ENCODE measurements at places on chromosomes 2 and 18.

- no peak for DNase-seq
Observed at GRCh38 chr18:12410081-12410481, 2.4 kb downstream of the PRELID3A start.

GRCh38 chr18:70333316-70333715 lies 44.5 kb downstream of the SOCS6 start:
- DNase-seq = no peak

DNA sequence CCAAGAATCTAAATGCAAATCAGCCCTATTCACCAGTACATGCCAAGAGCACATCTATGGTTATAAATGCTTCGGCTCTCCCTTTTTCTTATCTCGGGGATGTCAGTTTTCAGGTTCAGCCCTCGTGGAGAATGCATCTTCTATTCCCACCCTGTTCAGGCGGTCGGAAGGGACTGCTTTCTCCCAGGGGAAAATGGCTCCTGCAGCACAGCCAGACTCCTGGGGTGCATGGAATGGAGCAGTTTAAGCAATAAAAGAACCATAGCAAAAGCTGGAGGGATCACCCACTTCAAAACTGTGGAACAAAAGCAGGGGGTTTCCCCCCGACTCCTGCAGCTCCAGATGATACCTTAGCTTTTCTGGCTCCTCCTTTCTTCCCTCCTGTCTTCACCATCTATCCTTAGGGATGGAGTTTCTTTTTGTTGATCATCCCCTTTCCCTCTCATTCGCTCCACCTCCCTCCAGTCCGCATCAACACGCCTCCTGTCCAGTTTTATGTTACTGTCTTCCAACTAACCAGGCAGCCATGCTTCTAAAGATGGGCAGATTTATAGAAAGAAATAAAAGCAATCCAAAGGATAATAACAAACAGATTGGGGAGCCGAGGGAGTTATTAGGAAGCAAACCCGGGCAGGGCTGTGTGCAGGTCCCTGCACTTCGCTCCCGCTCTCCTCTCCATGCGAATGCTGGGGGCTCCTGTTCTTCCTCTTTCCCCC lies 356.2 kb upstream of the SMIM21 start:
- DNase-seq = no peak

DNA sequence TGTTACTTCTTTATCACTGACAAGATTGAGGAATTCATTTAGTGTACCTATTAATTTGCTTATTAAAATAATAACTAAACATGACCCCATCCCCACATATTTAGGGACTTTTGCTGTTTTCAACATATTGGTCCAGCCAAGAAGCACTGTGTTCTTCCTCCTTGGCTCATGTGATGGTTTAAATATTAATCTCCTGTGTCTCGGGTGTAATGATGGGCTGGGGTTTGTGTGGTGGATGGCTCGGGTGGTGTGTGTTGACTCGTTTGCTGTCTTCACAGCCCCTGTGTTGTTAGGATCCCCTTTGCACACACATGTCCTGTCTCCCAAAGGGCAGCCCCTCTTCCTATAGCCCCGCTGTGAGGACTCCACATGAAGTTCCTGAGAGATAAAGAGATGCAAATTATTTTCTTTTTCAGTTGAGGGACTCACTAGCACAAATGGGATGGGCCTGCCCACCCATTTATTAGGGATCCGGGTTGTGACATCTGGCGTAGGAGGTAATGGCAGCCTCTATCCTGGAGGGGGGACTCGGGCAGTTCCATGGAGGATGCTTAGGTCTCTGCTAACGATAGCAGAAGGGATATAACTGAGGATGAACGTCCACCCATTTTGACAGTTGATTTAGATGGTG lies 53.4 kb downstream of the FHOD3 start:
- no peak for DNase-seq

- DNase-seq = no peak
Observed at GRCh38 chr2:37489536-37489935, 145.1 kb downstream of the QPCT start.

- no peak for DNase-seq
Observed at GRCh38 chr2:18167871-18168270, 289.4 kb downstream of the KCNS3 start.

GRCh38 chr2:63051042-63051794 lies 588 bp downstream of the OTX1 start:
- no peak for DNase-seq

DNA sequence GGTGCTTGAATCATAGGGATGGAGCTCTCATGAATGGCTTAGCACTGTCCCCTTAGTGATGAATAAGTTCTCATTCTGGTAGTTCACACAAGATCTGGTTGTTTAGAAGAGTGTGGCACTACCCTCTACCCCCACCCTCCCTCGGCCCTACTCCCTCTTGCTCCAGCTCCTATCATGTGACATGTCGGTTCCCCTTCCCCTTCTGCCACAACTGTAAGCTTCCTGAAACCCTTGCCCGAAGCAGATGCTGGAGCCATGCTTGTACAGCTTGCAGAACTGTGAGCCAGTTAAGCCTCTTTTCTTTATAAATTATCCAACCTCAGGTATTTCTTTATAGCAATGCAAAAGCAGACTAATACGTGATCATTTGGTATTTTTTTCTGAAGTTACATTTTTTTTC lies 1012.6 kb downstream of the BCL11A start:
- DNase-seq = no peak

GRCh38 chr18:45106331-45106774 lies 425.7 kb downstream of the SETBP1 start:
- no peak for DNase-seq

DNA sequence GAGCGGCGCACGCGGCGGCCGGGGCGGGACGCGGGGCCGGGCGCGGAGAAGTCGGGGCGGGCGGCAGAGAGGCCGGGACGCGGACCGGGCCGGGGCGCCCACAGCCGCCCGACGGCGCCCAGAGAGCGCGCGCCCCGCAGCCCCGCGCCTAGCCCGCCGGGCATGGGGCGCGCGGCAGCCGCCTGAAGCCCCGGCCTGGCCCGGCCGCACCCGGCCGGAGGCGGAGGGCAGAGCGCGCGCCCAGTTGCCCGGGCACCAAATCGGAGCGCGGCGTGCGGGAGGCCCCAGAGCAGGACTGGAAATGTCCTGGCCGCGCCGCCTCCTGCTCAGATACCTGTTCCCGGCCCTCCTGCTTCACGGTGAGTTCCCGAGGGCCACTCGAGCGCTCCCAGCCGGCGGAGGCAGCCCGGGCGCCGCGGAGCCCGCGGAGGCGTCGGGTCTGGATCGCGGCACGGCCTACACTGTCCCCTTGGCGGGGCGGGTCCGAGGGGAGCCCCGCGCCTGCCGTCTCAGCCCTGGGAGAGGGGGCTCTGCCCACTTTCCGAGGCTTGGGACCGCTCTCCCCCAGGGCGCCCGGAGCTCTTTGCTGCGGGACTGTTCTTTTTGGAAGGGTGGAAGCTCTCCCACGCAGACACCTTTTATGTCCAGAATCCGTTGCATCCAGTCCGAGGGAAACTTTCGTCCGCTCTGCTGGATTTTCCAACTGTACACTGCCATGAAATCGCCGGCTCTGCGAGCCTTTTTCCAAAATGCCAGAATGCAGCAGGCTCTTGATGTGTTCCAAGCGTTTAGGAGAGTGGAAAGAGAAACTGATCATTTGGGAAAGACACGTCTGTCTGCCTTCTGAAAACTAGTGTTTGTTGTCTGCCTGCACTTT lies 484 bp downstream of the APCDD1 start:
- DNase-seq = no peak
